ENCODE measurements at places on chromosomes 5 and 9.

DNA sequence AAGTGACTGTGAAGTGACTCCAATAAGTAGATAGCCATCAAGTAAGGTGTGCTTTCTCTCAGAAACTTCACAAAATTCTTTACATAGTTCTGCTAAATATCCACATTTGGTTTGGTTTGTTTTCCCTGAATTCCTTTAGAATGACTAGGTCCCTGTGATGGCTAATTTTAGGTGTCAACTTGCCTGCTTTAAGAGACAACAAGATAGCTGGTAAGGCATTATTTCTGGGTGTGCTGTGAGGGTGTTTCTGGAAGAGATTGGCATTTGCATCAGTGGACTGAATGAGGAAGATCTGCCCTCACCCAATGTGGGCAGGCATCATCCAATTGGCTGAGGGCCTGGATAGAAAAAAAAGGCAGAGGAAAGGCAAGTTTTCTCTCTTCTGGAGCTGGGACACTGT is 8.3 kb upstream of the PTBP3 start:
- DNase-seq: no peak

GRCh38 chr5:101677961-101678360 is 618.1 kb downstream of the SLCO4C1 start:
- DNase-seq: no peak

DNA sequence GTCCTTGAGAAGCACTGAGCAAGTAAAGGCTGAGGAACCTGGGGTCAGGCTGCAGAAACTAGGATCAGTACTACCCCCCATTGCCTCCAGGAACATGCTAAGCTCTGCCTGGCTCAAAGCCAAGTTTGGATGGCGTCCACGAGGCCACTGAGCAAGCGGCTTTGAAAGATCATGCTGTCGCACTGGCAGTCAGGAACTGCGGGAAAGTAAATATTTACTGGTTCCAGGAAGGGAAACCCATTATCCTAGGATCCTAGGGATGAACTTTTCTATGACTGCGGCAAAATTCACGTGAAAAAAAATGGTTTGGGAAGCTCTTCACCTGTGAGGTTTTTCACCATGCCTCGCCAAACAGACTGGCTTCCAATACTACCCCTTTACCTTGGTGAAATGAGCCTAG is 75.3 kb upstream of the PJA2 start:
- no peak for DNase-seq

GRCh38 chr9:88258601-88259000 is 120.3 kb upstream of the SPATA31C2 start:
- DNase-seq: no peak

- DNase-seq: no peak
Measured at GRCh38 chr9:8074713-8075286, 275.2 kb upstream of the DMAC1 start.

GRCh38 chr5:143800715-143801114 is 11.2 kb upstream of the HMHB1 start:
- no peak for DNase-seq

DNA sequence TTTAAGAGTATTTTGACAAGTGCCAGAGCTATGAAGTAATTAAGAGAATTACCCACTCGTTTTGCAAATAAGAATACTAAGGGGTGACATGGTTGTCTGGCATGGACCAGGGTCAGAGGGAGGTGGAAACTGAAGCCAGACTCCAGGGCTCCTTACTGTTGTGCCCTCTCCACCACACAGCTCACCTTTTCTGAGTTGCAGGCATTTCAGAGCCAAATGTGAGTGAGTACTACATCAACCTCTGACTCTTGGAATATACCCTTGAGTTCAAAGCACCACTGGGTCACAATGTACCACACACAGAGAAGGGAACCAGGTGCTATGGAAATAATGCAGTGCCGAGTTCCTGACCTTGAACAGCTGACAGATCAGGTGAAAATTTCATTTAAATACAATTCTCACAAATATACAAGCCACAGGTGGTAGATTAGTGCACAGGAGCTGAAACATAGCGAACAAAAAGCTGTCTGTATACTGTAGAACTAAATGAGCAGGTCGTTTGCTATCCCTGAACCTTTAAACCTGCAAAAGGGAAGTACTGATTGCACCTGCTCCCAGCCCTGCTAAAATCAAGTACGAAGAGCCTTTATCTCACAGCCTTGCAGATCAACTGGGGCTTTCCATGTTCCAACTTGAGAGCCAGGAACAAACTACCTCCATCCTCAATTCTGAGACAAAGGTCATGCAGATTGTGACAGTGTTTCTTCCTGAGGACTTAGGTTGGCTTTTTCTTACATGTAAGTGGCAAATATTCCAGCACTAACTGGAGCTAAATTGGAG is 57.0 kb downstream of the GOLM1 start:
- DNase-seq: no peak

- no peak for DNase-seq
Measured at GRCh38 chr9:89236955-89237573, 58.4 kb upstream of the SHC3 start.

Data from GM12892 (cell line).